ENCODE measurements at places on chromosomes 13 and 19.

DNA sequence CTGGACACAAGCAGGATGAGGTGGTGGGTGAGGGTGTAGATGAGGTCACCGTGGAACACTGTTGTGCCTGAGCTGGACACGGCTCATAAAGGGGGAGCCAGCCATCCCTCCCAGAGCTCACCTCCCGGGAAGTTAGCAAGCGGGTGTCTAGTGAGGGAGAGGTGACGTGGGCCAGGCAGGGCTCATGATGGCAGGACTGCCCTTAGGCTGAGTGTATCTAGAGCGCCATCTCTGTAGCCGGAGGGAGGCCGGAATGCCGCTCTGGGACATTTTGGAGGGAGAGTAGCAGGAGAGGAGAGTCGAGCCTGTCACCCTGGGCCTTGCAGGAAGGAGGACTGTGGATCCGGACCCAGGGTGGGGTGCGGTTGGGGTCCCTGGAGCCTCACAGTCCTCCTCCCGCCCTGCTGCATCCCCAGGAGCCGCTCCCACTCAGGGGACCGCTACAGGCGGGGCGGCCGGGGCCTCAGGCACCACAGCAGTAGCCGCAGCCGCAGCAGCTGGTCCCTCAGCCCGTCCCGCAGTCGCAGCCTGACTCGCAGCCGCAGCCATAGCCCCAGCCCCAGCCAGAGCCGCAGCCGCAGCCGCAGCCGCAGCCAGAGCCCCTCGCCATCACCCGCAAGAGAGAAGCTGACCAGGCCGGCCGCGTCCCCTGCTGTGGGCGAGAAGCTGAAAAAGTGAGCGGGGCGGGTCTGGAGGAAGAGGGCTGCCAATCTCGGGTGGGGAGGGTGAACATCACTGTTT is 9.2 kb downstream of the ZNF296 start:
- DNase-seq = no peak

GRCh38 chr19:33668968-33669367 is 47.2 kb downstream of the CHST8 start:
- DNase-seq = no peak

- peak; percentile 77 for DNase-seq
These were observed 20.2 kb downstream of the BBC3 start for GRCh38 chr19:47210689-47211316.

- DNase-seq = no peak
These were observed 16.2 kb downstream of the LMTK3 start for GRCh38 chr19:48495396-48495795.

DNA sequence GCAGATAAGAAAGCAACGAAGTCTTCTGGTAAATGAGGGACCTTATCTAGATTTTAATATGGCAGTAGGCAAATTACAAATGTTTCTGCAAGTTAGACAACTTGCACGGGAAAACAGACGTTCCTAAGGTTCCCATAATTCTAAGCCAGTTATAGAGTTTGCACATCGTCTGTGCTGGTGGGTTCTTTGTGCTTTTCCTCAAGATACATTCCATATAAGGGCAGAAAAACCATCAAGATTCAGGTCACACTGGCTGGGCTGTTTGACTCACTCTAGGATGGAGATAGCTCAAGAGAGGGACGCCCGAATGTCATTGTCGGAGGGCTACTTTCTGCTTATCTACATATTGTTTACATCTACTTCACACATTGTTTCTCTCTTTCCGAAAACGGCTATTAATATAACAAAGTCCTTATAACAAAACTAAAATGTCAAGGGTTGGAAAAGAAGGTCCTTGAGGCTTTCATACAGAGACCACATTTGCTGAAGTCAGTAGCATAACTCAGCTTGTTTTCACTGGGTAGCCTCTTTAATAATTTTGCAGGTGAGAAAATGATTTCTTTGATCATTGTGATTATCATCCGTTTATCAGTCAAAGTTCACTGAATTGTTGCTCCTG is 44.4 kb downstream of the SOX1 start:
- no peak for DNase-seq

DNA sequence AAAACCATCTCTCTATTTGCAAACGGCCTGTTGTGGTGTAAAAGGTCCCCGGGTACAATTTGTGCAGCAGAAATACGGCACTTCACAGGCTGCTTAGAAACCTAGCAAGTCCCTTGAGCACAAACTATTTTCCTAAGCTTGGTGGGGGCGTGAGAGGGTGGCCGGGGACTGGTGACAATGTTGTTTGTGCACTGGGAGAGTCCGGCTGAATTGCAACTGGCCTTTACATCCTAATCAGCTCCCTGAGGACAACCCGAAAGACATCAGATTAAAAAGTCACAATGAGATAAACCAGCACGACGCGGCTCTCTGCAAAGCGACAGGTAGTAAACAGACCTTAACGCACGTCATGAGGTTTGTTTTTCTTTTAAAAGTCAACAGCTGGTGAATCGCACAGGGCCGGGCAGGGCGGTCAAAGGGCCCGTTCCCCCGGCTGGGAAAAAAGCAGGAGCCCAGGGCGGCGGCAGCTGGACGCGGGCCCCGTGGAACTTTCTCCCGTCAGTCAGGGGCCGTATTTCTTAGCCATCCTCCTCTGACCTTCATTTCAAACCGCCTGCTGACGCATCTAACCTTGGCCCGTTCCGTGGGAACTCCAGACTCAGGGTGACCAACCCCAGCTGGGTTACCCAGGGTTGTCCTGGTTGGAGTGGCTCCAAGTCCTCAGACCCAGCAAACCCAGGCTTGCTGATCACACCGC is 112.3 kb downstream of the GADD45B start:
- no peak for DNase-seq

- DNase-seq = no peak
These were observed 1545.1 kb upstream of the PCDH20 start for GRCh38 chr13:62960723-62961122.

GRCh38 chr19:10751109-10751953 is 33.5 kb downstream of the DNM2 start:
- no peak for DNase-seq

- no peak for DNase-seq
These were observed 229.3 kb upstream of the EDNRB start for GRCh38 chr13:78147905-78148304.

GRCh38 chr13:80180740-80181355 is 160.1 kb downstream of the SPRY2 start:
- no peak for DNase-seq

DNA sequence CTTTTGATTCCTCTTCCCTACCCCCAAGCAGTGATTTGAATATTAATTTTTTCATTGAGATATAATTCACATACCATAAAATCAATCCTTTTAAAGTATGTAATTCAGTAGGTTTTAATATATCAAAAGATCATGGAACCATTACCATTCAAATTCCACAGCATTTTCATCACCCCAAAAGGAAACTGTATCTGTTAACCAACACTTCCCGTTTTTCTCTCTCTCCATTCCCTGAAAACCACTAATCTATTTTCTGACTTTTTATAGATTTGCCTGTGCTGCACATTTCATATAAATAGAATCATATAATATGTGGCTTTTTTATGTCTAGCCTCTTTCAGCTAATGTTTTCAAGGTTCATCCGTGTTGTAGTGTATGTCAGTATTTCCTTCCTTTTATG is 107.1 kb downstream of the PAN3 start:
- DNase-seq = no peak

GRCh38 chr13:60944863-60945262 is 470.8 kb downstream of the PCDH20 start:
- DNase-seq = no peak

DNA sequence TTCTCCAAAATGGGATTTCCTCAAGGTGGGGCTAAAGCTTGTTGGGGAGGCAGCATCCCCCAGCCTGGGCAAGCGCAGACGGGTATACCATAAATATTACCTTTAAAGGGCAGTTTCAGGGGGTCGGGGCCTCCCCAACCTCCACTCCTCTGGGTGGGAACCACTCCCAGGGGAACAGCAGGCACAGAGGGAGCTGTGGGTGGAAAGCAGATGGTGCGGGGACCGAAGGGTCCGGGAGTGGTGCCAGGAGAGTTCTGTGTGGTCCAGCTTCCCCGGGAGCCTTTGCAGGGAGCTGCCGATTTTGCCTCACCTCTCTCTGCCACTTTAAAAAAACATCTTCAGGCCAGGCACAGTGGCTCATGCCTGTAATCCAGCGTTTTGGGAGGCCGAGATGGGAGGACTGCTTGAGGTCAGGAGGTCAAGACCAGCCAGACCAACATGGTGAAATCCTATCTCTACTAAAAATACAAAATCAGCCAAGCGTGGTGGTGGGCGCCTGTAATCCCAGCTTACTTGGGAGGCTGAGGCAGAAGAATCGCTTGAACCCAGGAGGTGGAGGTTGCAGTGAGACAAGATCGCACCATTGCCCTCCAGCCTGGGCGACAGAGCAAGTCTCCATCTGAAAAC is 5.5 kb downstream of the MAST3 start:
- no peak for DNase-seq

DNA sequence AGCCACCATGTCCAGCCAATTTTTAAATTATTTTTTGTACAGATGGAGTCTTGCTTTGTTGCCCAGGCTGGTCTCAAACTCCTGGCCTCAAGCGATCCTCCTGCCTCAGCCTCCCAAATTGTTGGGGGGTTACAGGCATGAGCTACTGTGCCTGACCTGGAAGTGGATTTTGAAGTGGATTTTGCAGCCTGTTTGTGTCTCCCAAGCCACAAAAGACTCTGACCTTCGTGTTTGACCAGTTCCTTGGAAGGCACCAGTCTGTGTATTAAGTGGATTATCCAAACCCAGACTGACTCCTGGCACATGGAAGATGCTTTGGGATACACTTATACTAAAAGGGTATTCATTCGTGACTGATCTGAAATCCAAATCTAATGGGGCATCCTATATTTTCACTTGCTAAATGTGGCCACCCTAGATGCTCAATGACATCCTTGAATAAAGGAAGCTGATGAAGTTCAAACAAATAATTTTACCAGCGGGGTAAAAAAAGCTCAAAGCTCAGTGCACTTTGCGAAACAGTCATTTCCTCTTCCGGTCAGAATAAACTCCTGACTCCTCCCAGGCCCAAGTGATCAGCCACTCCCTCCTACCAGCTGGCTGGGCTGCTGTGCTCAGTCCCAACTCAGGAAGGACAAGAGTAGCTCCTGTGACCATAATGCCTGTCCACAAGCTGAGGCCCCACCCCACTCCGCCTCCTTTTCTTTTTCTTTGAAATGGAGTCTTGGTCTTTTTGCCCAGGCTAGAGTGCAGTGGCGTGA is 32.6 kb upstream of the GATAD2A start:
- peak; percentile 60 for DNase-seq

DNA sequence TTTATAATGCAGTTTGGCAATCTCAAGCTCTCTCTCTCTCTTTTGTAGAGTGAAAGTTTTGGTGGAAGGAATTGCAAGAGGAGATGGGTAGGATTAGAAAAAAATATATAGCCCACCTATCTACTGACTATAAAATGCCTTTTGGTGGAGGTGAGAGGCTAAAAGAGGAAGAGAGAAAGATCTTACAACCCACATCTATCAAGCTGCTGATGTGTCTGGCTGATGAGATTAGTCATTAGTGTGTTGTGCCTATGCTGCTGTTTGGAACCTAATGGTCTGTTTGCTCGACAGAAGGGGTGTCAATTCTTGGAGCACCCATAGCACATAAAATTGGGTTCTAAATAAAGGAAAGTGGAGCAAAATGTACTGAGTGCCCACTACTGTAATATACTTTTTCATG is 411.0 kb downstream of the HS6ST3 start:
- DNase-seq = no peak

- no peak for DNase-seq
These were observed 44.5 kb downstream of the CERS4 start for GRCh38 chr19:8253678-8254077.

GRCh38 chr13:92221916-92222315 is 823.5 kb downstream of the GPC5 start:
- no peak for DNase-seq

- DNase-seq = no peak
These were observed 12.0 kb downstream of the PLPP2 start for GRCh38 chr19:279231-279630.

- DNase-seq = no peak
These were observed 25.4 kb downstream of the RAB20 start for GRCh38 chr13:110536006-110536693.

DNA sequence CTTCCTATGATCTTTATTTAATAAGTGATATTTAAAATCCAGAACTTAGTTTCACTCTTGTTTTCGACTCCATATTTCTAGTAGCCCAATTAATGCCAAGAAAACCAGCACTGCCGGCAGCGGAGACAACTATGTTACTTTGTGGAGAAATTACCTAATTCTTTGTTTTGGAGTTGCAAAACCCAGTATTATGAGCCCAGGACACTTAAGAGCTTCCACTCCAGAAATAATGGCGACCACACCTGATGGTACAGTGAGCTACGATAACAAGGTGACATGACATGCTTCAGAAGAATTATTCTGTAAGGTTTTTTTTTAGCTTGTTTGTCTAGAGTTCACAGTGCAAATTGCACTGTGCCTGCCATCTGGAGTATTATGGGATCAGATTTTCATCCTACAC is 136.4 kb downstream of the ZAR1L start:
- DNase-seq = no peak

DNA sequence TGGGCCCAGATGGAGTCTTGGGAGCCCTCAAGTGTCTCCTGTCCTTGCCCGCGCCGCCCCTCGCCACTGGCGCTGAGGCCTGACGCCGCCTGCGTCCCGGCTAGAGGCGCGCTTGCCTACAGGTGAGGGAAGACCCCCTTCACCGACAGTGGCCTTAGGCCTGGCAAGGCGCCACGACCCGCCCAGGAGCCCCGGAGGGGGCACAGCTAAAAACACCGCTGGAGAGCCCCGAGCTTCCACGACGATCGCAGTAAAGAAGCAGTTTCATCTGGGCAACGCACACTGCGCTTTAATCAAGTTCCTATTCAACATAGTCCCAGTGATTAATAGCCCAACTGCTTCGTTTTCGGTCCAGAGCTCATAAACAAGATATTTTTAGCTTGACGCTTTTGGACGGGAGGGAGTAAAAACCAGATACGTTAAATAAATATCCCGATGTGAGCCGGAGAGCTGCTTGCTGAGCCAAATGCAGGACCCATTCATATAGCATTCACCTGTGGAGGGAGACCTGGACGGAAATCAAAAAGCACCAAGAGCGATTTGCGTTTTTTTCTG is 1.5 kb upstream of the CEBPA start:
- DNase-seq = no peak

- DNase-seq = peak; percentile 30
These were observed 121.6 kb upstream of the FRY start for GRCh38 chr13:31909864-31910551.

- DNase-seq = no peak
These were observed 50.1 kb upstream of the SLC15A1 start for GRCh38 chr13:98802559-98802958.

GRCh38 chr19:39448271-39448670 is 2.9 kb downstream of the SUPT5H start:
- DNase-seq = peak; percentile 71
